ENCODE measurements at places on chromosomes 3 and 15.

- no peak for DNase-seq
These were observed 76.8 kb upstream of the OXTR start for GRCh38 chr3:8846176-8846575.

GRCh38 chr3:193605876-193606275 lies 12.9 kb downstream of the OPA1 start:
- DNase-seq: no peak

DNA sequence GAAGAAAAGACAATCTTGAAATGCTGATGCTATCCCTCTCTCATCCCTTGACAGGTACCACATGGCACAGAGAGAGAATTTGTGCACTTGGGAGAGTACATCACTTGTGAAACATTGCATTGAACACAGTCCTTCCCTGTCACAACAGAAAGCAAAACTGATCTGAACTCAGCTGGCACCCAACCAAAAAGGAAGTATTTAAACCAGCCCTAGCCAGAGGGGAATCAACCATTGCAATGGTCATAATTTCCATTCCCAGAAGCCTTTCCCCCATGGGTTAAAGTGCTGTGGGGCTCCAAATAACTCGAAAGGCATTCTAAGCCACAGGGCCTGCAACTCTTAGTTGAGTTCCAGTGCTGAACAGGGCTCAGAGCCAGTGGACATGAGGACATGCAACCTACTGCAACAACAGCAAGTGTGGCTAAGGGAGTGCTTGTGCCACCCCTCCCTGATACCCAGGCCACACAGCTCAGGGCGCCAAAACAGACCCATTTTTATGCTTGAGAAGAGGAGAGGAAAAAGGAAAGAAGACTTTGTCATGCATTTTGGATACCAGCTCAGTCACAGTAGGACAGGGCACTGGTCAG lies 530.8 kb upstream of the BCHE start:
- no peak for DNase-seq

- DNase-seq: no peak
These were observed 45.4 kb downstream of the PDE8A start for GRCh38 chr15:85027033-85027380.

GRCh38 chr3:193910886-193911738 lies 224.8 kb upstream of the HES1 start:
- no peak for DNase-seq
